Brain pericyte (primary cell): ENCODE measurements at places on chromosomes 3 and 15.

DNA sequence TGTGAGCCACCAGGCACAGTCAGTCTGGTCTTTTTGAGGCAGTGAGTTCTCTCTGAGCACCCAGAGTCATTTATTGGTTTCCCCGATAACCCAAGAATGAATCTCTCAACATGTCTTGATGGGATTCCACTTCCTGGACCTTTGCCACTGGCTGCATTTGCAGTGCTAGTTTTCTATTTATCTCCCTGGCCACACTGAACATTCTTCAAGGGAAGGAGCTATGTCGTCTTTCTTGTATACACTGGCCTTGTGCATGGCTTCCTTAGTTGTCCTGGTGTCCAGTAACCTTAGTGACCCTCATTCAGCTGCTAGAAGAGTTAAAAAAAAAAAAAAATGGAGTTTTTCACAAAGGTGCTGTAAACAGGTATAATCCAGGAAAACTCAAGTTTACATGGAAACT, 64.9 kb upstream of the CMTM7 start:
- no peak for DNase-seq

- DNase-seq = no peak
Observed at GRCh38 chr3:61029194-61029593, 222.1 kb downstream of the FHIT start.

DNA sequence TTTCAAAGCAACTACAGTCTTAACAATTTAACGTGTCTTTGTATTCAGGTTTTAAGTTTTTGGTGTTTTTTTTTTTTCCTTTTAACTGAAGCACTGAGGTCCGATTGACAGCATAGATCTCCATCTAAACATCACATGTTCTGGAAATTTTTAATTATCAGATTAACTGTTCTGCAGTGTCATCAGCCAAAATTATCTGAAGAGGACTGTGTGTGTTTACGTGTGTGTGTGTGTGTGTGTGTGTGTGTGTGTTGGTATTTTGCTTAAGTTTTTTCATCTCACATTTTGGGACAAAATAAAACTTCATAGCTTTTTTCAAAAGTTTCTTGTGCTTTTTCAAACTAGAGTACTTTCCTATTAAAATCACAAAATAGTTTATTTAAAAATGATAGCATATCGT, 1.8 kb downstream of the PIK3CA start:
- no peak for DNase-seq

DNA sequence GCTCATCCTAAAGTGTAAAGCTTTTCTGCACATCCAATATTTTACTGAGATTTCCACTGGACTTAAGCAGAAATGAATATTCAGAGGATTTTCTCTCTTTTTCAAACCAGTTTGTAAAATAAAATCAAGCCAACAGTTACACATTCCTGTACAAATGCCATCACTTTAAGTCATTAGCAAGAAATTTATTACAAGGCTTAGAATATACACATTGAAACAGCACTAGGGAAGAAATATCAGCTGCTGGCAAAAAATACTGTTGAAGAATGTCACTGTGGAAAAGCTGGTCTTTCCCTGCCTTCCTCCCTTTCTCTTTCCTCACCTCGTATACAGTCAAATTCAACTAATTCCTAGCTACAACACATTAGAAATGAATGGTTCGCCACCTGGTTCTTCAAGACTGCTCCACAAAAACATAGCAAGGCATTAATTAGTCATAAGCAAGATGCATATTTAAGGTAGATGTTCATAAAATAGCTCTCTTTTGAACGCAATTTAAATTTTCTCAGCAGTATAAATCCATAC, 21.3 kb downstream of the PLOD2 start:
- no peak for DNase-seq

DNA sequence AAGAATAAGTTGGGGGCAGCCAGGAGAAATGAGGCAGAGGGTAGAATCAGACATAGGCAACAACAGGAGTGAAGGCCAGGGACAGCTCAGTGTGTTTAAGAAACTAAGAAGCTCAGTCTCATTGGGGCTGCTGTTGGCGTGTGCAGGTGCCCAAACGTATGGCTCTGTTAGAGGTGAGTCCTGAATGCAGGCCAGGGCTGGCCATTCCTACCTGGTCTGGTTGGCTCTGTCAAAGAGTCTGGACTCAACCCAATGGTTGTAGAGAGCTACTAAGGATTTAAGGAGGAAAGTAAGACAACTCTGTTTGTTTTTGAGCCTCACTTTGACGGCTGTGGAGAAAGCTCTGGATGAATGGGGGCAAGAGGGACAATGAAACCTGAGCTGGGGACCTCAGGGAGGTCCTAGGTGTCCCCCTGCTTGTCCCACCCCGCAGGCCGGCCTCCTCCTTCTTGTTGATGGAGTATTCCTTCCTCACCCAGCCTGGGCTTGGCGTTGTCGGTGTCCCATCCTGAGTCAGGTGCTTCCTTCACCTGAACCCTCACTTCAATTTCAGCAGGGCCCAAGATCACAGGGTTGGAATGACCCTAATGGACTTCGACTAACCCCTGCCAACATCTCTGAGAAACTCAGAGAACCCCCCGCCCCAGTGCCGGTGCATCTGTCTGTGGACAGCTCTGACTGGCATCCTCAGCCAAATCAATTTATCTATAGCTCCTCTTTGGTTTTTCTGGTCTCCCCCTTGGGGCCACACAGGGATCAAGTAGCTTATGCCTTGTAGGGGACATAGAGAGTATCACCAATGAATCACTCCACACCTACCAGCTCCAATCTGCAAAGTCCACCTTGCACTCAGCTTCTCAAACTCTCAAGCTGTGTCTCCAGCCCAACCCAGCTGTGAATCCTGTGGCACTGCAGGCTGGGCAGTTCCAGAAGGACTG, 8.3 kb downstream of the ITGA11 start:
- no peak for DNase-seq

GRCh38 chr3:178795349-178795748, 259.1 kb downstream of the KCNMB2 start:
- DNase-seq = no peak

GRCh38 chr15:28191832-28192231, 92.7 kb upstream of the OCA2 start:
- DNase-seq = peak; percentile 13

- DNase-seq = no peak
Observed at GRCh38 chr15:67161881-67162280, 92.6 kb downstream of the AAGAB start.

DNA sequence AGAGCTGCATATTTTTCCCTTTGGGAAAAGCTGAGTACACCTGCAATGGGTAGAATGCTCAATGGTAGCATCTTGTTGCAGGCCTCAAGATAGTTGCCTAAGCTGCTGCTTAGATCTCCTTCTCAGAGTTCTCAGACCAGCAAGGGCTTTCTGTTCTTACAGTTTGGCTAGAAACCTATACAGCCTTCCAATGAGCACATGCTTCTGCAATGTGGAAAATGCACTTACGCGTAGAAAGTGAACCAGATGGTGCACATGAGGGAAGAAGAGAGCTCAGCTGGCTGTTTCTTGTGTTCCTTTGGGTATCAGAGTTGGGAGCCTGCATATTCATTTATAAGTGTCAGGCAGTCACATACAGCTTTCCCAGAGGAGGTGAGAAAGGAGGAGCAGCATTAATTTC, 136.4 kb downstream of the B3GALNT1 start:
- DNase-seq = no peak

DNA sequence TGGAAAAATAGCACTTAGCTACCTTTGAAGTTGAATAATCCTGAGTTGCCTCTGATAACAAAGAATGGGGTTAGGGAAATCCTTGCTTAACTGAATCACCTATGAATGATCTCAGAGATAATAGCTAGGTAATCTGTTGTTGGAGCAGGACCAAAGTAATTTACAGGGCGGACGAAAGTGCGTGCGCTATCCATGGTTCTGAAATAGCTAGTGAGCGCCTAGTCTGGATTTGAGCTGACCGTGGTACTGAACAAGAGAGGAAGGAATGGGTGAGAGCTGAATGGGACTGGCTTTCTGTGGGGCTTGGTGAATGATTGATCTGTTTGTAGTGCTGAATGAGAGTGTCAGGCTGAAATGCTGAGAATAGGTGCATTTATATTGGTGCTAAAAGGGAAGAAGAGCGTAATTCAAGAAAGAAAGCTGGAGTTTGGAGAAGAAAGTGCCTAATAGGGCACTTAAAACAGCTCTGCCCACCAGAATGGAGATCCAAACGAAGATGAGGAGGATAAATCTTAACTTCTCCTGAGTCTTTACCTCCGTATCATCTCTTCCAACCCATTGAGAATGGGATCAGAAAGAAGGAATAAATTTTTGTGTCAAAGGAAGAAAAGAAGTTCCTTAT, 10.1 kb downstream of the SCN10A start:
- peak; percentile 41 for DNase-seq

DNA sequence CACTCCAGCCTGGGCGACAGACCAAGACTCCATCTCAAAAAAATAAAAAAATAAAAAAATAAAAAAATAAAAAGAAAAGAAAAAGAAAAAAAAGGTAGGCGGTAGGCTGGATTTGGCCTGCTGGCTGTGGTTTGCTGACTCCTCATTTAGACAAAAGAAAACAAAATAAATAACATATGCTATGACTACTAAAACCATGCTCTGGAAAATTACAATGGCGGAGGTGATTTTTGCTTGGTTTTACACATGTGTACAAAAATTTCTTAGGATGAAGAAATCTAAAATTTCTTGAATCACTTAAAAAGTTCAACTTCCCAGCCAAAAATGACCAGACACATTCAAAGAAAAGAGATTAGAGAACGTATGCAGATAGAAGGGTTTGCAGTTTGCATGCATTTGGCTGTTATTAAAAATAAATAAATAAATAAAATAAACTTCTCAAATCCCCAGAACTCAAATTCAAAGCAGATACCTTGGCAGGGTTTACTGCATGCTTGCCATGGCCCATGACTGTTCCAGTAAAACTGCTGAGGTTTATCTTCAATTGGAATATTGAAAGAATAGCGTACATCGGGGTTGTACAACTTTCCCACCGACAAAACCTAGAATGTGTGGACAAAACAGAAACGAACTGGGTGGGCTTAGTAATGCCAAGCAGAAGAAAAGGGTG, 65.9 kb downstream of the ADAMTS9 start:
- DNase-seq = no peak

DNA sequence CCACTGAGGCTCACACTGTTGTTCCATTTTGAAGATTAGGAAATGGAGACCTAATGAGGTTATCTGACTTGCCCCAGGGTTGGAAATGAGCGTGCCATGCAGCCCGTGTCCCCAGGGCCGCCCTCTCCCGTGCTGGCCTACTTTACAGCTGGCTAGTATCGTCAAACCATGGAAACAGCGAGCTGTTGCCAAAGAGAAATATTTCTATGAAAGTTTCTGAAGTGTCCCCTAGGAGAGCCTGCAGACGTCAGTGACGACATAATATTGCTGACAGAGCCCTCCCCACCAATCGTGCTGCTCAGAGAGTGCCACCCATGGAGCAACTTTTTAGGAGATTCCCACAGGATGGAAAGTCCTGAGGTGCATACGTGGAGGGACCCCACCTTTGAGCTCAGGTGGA, 11.2 kb upstream of the FAM174B start:
- no peak for DNase-seq

DNA sequence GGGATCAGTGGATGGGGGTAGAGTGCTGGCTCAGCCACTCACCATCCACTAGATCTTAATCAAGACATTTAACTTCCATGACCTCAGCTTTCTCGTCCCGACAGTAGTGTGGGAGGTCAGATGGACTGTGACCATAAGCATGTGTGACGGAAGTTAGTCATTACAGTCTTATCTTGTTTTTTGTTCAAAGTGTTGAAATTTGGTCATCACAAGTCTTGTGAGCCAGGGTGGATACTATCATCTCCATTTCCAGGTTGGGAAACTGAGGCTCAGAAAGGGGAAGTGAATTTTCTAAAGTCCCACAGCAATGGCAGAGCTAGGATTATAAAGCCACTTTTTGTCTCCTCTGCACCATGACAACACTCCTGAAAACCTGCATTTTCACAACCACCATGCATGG, 32.0 kb upstream of the ITGA11 start:
- no peak for DNase-seq

DNA sequence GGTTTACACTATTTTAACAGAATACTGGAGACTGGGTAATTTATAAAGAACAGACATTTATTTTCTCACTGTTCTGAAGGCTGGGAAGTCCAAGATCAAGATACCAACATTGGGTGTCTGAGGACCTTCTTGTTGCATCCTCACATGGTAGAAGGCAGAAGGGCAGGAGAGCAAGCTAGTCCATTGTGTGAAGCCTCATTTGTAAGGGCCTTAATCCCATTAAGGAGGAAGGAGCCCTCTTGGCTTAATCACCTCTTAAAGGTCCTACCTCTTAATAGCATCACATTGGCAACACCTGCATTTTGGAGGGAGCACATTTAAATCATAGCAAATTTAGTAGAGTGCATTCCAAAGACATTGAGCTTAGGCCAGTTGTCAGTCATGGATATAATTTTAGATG, 26.2 kb downstream of the UBE2Q2 start:
- DNase-seq = no peak

GRCh38 chr3:67685499-67685898, 31.1 kb upstream of the SUCLG2 start:
- no peak for DNase-seq

DNA sequence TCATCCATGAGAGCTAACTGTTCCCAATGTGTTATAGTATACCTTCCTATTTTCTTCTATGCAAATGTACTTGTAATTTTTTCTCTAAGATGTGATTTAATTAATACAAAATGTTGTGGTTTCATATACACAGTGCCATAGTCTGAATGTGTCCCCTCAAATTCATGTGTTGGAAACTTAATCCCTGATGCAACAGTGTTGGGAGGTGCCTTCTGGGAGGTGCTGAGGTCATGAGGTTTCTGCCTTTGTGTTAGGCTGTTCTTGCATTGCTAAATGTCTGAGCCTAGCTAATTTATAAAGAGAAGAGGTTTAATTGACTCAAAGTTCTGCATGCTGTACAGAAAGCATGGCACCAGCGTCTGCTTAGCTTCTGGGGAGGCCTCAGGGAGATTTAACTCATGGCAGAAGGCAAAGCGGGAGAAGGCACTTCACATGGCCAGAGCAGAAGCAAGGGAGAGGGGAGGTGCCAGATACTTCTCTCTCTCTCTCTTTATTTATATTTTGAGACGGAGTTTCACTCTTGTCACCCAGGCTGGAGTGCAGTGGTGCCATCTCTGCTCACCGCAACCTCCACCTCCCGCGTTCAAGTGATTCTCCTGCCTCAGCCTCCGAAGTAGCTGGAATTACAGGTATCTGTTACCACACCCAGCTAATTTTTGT, 34.7 kb upstream of the BNIP2 start:
- DNase-seq = no peak

DNA sequence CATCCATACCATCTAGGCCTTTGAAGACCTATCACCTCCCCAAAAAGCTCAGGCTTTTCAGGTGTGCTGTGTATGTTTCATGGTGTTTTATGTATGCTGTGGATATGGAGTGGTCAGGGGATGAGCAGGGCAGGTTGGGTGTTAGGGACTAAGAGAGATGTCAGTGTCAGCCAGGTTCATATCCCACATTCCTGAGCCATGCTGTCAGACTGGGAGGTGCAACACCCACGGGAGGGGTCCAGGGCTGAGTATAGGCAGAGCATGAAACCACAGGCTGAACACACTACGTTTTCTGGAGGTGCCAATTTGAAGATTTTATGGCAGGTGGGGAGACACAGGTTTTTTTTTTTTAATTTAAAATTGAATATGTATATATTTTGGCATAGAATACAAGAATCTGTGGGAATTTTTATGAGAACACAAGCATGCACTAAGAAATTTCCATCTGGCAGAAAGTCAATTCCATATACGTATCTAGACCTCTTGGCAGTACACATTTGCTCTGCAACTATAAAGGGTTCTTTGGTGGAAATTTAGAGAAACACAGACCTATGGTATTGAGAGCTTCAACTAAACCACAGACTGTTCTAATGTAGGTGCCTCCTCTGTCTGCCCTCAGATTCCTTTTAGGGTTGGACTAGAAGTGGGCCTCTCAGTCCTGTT, 101.9 kb upstream of the RNU6-1 start:
- DNase-seq = no peak
